B cell (primary cell): ENCODE measurements at places on chromosomes 12 and 14.

DNA sequence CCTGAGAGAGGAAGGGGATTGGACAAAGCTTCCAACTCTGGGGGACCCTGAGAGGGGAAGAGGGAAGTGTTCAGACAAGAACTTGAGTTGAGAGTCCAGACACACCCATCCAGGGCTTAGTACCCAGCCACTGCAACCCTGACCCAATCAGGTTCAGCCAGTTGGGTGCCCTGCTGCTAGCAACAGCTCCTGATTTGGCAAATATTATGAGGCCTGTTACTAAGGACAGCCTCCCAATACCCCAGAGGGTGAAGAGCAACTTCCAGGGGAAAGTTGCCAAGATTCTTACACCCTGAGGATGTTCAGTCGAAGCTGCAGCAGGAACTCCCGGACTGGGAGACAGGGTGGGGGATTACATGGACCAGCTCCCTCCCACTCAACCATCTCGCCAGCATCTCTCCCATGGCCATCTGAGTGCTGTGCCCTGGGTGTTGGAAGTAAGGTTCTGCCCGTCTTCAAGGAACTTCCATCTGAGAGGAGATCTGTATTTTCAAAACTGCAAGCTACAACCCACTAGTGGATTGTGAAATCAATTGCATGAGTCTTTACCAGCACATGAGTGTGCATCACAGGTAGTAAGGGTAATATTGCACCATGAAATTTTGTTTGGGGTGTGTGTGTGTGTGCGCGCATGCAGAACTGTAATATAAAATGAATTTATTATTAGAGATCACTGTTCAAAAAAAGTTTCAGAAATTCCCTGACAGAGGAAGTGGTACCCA is 11.5 kb upstream of the KRT78 start:
- no peaks in the 10 kb centered on the region for H3K4me1 ChIP-seq
- no peaks in the 10 kb centered on the region for H3K27me3 ChIP-seq
- no peaks in the 10 kb centered on the region for H3K36me3 ChIP-seq
- H3K4me3 ChIP-seq = no peak overlapping the region
- no peak for DNase-seq
- H3K27ac ChIP-seq = no peak overlapping the region

GRCh38 chr12:28066879-28067278 is 94.3 kb upstream of the PTHLH start:
- H3K4me3 ChIP-seq = no peak overlapping the region
- no peaks in the 10 kb centered on the region for H3K27me3 ChIP-seq
- no peak overlapping the region for H3K27ac ChIP-seq
- H3K4me1 ChIP-seq = no peaks in the 10 kb centered on the region

DNA sequence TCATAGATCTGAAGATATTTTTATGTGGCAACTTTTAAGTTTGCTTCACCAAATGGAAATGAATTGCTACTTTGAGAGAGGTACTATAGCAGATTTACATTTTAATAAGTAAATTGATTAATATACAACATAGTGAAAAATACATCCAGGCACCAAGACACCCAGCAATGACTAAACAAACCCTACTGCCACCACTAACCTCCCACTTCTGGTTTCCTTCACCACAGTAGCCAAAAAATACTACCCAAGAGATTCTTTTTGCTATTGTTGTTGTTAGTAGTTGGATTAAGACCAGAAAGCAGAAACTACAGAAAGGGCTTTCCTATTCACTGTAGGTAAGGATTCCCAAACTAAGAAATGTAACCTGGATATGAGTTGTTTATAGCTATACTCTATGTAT is 54.1 kb downstream of the COCH start:
- H3K27me3 ChIP-seq = no peaks in the 10 kb centered on the region
- peaks cover 10% of the 10 kb centered on the region for H3K36me3 ChIP-seq
- no peak for DNase-seq
- H3K4me3 ChIP-seq = no peak overlapping the region
- H3K4me1 ChIP-seq = no peaks in the 10 kb centered on the region
- H3K27ac ChIP-seq = no peak overlapping the region

GRCh38 chr12:123253641-123254459 is 17.8 kb downstream of the CDK2AP1 start:
- H3K27ac ChIP-seq = no peak overlapping the region
- peaks cover 47% of the 10 kb centered on the region for H3K36me3 ChIP-seq
- no peak overlapping the region for H3K4me3 ChIP-seq
- no peak for DNase-seq
- no peaks in the 10 kb centered on the region for H3K27me3 ChIP-seq

DNA sequence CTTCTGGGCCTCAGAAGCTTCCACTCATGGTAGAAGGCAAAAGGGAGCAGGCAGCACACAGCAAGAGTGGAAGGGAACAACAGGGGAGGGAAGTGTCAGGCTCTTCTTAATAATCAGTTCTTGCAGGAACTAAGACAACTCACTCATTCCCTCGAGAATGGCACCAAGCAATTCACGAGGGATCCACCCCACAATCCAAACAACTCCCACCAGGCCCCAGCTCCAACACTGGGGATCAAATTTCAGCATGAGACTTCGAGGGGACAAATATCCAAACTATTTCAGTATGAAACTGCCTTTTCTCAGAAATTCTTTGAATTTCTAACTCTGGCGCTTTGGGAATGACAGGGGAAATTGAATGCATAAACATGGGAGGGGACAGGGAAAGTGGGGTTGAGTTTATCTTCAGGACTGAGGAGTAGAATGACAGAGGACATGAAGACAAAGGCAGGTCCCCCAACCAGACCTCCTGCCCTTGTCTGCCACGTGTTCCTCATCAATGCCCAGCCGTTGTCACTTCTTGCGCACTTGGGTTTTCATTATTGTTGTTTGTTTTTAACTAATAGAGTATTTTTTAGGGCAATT is 24.6 kb upstream of the APOF start:
- no peaks in the 10 kb centered on the region for H3K36me3 ChIP-seq
- DNase-seq = no peak
- no peaks in the 10 kb centered on the region for H3K4me1 ChIP-seq
- no peak overlapping the region for H3K4me3 ChIP-seq
- peaks cover 3% of the 10 kb centered on the region for H3K27me3 ChIP-seq

DNA sequence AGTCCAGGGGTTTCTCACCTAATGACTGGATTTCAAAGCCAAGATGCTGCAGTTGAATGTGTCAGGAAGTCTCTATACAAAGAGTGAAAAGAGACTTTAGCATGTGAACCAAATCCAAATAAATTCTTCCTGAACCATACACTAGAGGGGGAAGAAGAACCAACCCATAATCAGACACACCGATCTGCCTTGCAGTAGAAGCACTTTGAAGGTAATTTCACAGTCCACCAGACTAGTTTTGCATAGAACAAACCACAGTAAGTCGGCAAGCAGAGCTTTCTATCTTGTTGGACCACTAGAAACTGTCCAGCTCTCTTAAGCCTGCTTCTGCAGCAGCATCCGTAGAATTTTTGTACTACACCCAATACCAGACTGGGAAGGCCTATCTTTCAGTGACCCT is 39.3 kb downstream of the FIGNL2 start:
- H3K27me3 ChIP-seq = no peaks in the 10 kb centered on the region
- H3K27ac ChIP-seq = no peak overlapping the region
- no peak overlapping the region for H3K4me3 ChIP-seq
- H3K36me3 ChIP-seq = no peaks in the 10 kb centered on the region
- peak; percentile 23 for DNase-seq

GRCh38 chr12:120366845-120367232 is 2.1 kb downstream of the MSI1 start:
- no peak for DNase-seq
- H3K4me1 ChIP-seq = peaks cover 23% of the 10 kb centered on the region
- no peaks in the 10 kb centered on the region for H3K36me3 ChIP-seq
- H3K27me3 ChIP-seq = peaks cover 81% of the 10 kb centered on the region

GRCh38 chr12:62123721-62124203 is 136.4 kb upstream of the USP15 start:
- DNase-seq = peak; percentile 23
- no peak overlapping the region for H3K27ac ChIP-seq
- H3K27me3 ChIP-seq = no peaks in the 10 kb centered on the region

- H3K4me1 ChIP-seq = peaks cover 49% of the 10 kb centered on the region
- DNase-seq = peak; percentile 67
- peak overlapping the region; percentile 54 for H3K27ac ChIP-seq
- H3K36me3 ChIP-seq = peaks cover 2% of the 10 kb centered on the region
- peak overlapping the region; percentile 57 for H3K4me3 ChIP-seq
Measured at GRCh38 chr14:50813544-50813863, 17.5 kb downstream of the NIN start.

- H3K4me3 ChIP-seq = no peak overlapping the region
- no peaks in the 10 kb centered on the region for H3K27me3 ChIP-seq
- no peak for DNase-seq
Measured at GRCh38 chr12:53212931-53213330, 5.9 kb upstream of the ITGB7 start.

DNA sequence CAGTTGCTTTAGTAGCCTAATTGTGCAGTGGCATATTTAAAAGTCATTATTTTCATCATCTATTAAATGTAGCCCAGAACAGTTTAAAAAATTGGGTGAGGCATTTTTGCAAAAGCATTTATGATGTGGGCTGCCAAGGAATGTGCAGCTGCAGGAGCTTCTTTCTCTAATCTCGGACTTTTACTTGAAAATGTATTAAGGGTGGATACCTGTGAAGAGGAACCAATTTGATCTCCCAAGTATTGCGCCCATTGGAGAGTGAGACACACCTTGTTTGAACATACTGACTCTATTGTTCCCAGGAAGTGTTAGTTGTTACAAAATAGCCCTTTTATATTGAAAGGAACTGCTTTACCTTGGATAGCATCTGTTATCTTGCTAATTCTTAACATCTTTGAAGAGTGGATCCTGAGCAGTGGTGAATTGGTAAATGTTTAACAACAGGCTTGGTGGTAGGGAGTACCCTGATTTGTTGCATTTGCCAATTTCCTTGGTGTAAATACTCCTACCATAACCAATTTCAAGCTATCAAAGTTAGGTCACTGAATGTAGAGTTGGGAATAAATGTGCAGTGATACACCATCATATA is 42.5 kb upstream of the HMGA2 start:
- H3K36me3 ChIP-seq = no peaks in the 10 kb centered on the region
- DNase-seq = no peak
- no peaks in the 10 kb centered on the region for H3K4me1 ChIP-seq
- no peaks in the 10 kb centered on the region for H3K27me3 ChIP-seq

DNA sequence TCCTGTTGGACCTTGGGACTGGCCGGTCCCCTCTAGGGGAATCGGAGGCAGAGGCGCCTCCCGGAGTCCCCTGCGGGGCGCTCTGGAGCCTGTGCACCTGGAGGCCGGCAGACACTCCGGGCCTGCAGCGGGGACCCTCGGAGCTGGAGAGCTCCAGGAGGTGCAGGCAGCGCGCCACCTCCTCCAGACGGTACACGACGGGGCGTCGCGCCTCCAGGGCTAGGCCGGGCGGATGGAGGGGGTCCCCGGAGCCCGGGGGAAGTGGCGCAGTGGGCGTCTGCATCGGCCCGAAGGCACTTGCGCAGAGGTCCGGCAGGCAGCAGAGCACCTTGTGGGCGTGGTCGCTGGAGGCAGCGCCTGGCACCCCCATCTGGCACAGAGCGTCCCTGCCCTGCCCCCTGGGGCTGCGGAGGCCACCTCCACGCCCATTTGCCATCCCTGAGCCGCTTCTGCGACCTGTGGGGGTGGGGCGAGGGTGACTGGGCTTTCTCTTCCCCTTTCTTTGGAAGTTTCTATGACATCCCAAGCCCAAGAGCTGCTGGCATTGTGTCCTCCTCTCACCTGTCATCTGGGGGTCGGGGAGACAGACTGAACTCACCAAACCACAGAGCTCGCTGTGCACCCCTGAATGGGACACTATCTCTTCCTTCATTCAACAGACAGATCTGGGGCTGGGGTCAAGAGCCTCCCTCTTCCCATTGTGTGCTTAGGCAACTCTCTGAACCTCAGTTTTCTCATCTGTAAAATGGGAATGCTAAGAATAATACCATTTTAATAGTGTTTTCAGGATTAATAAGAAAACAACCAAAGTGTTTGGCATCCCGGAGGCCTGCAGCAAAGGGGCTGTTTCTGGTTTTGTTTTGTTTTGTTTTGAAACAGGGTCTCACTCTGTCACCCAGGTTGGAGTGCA is 37.5 kb upstream of the CORO1C start:
- H3K27ac ChIP-seq = no peak overlapping the region
- peaks cover 16% of the 10 kb centered on the region for H3K4me1 ChIP-seq
- no peaks in the 10 kb centered on the region for H3K27me3 ChIP-seq
- no peaks in the 10 kb centered on the region for H3K36me3 ChIP-seq
- H3K4me3 ChIP-seq = peak overlapping the region; percentile 46

- peaks cover 2% of the 10 kb centered on the region for H3K36me3 ChIP-seq
- peak overlapping the region; percentile 64 for H3K27ac ChIP-seq
- peaks cover 39% of the 10 kb centered on the region for H3K4me1 ChIP-seq
- DNase-seq = peak; percentile 33
- H3K27me3 ChIP-seq = no peaks in the 10 kb centered on the region
- H3K4me3 ChIP-seq = no peak overlapping the region
Measured at GRCh38 chr12:31951008-31951407, 8.2 kb upstream of the RESF1 start.

DNA sequence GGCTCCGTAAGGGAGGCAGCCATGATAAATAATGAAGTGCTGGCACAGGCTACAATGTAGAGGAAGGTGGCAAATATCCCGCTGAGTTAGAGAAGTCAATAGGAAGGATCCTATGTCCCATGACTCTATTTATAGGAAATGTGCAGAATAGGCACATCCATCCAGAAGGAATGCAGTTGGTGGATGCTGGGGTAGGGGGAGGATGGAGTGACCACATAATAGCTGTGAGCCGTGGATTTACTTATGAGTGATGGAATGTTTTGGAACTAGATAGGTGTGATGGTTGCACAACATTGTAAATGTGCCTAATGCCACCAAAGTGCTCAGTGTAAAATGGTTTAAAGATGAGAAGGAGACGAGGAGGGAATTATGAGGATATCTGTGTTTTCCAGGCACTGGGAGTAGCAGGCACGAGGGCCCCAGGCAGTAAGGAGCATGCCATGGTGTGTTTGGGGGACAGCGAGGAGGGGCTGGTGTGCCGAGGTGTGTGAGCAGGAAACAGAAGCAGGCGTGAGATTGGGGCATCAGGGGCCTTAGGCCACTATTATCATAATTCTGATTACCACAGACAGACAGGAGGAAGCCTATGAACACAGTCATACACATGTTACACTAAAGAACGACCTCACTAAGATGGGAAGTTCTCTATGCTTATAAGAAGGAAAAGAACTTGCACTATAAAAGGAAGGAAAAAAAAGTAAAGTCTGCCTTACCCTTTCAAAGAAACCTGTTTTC is 837.3 kb upstream of the TMEM132C start:
- H3K27me3 ChIP-seq = no peaks in the 10 kb centered on the region
- H3K4me3 ChIP-seq = no peak overlapping the region
- no peaks in the 10 kb centered on the region for H3K4me1 ChIP-seq
- no peak for DNase-seq
- H3K36me3 ChIP-seq = no peaks in the 10 kb centered on the region
- H3K27ac ChIP-seq = no peak overlapping the region

- no peaks in the 10 kb centered on the region for H3K27me3 ChIP-seq
- H3K36me3 ChIP-seq = peaks cover 20% of the 10 kb centered on the region
Measured at GRCh38 chr14:77026930-77027537, 1.5 kb downstream of the IRF2BPL start.

DNA sequence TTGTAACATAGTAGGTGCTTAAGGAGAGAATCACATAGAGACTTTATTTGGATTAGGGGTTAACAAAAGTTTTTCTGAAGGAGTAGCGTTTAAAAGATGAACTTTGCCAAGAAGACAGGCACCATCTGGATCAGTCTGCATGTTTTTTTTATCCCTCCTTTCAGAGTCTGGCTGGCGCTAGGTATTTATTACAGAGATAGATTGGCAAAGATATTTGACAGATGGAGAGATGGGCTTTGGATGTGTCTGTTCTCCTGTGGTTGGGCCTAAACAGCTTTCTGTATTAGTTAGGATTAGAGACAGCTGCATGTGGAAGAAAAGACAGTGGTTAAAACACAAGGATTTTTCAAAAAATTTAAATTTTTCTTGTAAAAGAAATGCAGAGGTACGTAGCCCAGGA is 133.9 kb downstream of the C12orf75 start:
- no peak overlapping the region for H3K4me3 ChIP-seq
- H3K4me1 ChIP-seq = no peaks in the 10 kb centered on the region
- no peaks in the 10 kb centered on the region for H3K36me3 ChIP-seq
- no peak for DNase-seq
